ENCODE measurements at places on chromosomes 3 and 15.

- no peak for DNase-seq
These were observed 36.7 kb downstream of the SMAD3 start for GRCh38 chr15:67101911-67102598.

GRCh38 chr15:89361451-89362202 lies 27.0 kb upstream of the POLG start:
- DNase-seq: peak; percentile 81

DNA sequence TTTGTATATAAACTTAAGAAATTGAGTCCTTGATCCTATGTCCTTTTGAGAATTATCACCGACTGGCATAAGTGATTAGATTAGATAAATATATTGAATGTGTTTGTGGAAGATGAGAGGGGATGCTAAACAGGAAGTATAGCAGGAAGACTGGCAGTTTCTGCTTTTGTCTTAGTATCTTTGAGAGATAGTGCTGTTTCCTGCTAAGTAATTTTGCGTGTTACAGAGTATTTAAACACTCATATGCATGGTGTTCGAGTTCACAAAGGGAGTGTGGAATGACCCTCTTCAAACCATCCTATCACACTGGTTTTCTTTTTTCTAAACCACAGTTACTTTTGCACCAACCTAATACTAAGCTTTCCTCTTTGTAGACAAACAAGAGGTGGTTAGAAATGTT lies 106.0 kb downstream of the KLHL25 start:
- no peak for DNase-seq

GRCh38 chr3:115628075-115628412 lies 4.7 kb downstream of the GAP43 start:
- DNase-seq: no peak

- DNase-seq: no peak
These were observed 19.2 kb downstream of the SLC15A2 start for GRCh38 chr3:121913305-121913990.

DNA sequence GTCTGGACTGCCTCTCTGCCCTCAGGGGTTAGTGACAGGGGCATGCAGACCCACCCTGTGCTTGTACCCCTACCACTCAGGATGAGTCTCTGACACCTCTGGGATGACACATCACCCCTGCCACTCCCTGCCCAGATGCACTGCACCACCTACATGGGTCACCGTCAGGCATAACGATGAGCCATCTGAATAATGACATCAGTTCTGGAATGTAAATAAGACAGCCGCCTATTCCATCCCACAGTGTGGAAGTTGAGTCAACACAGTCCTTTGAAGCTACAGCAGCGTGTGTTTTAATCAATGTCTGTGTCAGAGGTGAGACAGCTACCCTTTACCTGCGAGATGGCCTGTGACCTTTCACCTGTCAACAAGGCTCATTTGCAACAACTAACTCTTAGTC lies 268.7 kb upstream of the ARRDC4 start:
- DNase-seq: no peak

DNA sequence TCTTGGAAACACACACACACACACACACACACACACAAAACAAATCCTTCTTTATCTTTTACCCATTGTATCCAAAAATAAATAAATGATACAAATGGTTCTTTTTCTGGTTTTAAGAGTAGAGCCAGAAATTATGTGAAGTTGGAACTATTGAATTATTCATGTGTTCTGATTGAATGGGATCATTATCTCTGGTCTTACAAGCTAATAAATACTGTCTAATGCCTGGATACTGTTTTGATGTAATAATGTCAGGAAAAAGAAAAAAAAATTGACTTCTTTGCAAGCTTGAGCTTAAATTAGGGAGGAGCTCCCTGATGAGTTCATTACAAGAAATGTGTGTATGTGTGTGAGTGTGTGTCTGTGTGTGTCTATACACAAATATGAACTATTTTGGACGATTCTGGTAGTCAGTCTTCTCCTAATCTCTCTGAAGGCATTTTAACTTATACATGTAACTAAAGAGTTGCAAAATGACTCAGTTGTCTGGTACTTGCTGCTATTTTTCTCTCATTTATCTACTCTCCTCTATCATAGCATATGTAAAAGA lies 507.2 kb upstream of the AGTR1 start:
- no peak for DNase-seq

DNA sequence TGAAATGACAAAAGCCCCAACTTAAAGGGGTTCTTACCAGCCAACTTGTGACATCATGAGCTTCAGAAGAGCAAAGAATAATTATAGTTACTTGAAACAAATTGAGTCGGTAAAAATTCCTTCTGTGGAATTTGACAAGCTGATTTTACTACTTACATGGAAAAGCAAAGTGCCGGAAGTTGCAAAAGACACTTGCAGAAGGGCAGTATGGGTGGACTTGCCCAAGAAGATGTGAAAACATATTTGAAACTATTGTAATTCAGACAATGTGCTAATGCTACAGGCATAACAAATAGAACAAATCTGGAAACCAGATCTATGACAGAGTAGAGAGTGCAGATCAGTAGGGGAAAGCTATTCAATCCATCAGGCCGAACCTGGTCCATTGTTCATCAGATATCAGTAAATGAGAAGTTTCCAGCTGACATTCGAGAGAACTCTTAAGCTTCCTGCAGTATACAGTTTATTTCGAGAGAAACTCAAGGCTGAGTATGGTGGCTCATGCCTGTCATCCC lies 2.5 kb upstream of the KIF7 start:
- no peak for DNase-seq

- no peak for DNase-seq
These were observed 37.1 kb downstream of the PHC3 start for GRCh38 chr3:170144437-170144843.

GRCh38 chr3:117801912-117802239 lies 1092.3 kb downstream of the TUSC7 start:
- no peak for DNase-seq

- DNase-seq: no peak
These were observed 269.4 kb upstream of the PEX5L start for GRCh38 chr3:180306155-180306554.

DNA sequence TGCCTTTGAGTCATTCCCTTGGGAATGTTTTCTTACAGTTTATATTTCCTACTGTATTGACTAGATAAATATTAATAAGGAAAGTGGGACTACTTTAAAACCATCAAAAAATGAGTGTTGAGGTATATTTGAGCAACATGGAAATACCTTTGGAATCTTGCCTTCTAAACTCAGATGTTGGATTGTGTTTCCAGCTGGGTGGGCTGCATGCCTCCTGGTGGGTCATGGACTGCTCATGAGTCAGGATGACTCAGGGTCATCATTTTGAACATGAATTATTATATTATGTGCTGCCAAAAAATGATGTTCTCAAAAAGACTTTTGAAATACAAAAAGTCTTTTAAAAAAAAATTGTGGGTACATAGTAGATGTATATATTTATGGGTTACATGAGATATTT lies 41.1 kb upstream of the APH1B start:
- no peak for DNase-seq

DNA sequence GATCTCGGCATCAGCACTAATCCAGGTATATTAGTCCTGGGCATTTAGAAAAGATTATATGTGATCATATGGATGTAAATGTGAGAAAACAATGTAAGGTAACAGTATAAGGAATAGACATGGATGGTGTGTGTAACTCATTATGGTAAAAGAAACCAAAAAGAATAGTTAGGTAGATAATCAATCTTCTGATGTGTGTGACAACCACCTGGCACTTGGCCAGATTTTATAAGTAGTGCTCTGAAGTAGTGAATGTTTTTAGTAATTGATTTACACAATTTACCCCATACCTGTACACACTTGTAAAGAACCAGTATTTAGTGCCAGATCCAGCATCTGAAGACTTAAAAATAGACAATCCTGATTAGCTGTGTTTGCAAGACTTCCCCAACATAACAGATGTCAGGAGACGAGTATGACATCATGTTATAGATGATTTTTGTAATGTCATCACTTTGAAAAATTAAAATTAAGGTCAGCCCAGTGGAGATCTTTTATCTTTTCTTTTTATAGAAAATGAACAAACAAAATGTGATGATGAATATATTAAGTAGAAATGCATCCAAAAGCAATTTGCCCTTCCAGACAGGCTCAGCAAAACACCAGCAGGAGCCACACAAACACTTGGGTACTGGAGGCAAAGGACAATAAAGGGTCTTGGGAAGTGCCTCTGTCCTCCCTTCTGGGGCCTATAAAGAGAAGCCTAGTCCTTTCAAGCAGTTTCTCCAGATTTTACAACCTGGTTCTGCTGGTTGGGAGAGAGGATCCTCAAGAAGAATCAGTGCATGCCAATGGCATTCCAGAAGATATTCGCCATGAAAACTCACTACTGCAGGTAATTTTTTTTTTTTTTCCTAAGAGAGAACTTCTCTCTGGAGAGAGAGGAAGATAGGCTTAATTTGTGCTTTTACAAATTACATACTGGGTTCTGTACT lies 140.7 kb downstream of the MECOM start:
- no peak for DNase-seq

GRCh38 chr3:121649645-121650044 lies 11.1 kb downstream of the HCLS1 start:
- DNase-seq: no peak

- DNase-seq: no peak
These were observed 2.4 kb downstream of the ANPEP start for GRCh38 chr15:89812011-89812846.

GRCh38 chr3:53077476-53078220 lies 31.8 kb upstream of the SFMBT1 start:
- DNase-seq: no peak

DNA sequence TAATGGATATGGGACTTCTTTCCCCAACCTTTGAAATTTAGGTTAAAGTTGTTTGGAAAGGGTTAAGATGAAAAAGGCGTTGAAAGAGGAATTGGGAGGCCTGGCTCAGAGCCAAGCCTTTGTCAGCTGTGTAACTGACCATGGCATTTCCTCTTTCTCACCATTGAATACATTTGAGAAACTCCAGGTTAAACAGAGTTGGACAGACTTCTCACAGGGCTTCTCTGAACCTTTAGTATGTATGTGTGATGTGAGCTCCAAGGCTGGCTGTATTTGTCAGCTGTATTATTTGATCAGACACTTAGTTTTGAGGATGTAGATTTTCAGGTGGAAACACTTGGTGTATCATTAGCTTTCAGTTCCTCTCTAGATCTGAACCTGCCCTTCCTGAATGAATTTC lies 136.4 kb upstream of the GOLGA6L4 start:
- no peak for DNase-seq

DNA sequence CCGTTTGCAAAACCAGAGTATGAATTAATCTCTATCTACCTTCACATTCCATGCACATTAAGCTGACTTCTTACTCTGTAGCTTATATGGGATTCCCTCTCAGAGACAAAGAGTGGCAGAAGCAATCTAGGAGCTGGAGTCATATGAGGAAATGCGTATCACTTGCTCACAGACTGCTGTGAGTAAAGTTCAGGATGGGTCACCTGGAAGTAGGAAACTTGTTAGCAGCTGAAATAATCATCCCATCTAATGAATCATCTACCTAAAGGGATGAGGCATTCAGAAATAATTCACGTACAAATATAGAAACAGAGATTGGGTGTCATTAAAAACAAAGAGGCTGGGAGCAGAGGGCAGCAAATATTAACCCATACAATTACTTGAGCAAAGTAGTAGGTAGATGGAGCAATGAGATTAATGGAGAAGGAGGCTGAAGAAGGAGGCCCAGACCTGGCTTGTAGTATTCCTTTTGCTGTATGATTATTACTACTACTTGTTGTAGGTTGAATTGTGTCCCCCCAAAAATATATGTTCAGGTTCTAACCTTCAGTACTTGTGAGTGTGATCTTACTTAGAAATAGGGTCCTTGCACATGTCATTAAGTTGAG lies 866.3 kb downstream of the ROBO2 start:
- no peak for DNase-seq

- no peak for DNase-seq
These were observed 10.5 kb downstream of the SLC24A5 start for GRCh38 chr15:48131324-48131723.

DNA sequence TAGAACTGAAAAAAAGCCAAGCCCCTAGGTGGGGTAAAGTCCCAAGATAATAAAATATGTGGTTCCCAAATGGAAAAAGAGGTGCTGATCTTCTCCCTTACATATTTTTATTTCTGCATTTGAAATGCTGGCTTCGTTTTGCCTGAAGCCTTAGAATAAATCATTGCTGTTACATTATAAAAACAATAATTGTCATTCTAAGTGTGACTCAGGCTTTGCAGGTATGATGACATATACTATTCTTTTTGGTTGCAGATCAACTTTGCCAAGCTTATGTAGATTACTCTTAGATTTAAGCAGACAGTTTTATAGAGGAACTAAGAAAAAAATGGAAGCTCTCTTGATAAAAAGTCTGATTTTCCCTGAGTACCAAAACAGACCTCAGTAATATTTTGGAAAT lies 7.5 kb downstream of the IDH3A start:
- DNase-seq: no peak

- no peak for DNase-seq
These were observed 1.7 kb downstream of the BNC1 start for GRCh38 chr15:83282776-83283137.

- DNase-seq: no peak
These were observed 453.8 kb upstream of the KCNMB2 start for GRCh38 chr3:178082326-178082906.

DNA sequence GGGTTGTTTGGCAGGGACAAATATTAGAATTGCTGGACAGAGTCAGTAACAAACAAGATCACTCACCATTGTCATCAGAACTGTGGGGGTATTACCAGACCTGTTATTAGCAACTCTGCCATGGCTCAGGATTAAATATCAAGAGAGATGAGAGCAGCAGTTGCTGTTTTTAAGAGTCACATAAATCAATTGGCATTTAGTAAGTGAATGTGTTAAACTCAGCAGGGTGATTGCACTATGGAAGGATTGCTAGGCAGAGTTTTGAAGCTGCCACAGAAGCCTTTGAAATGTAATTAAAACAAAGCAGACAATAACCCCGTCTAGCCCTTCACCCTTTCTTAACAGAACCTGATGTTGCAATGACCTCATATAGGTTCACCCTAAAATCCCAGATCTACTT lies 238.8 kb downstream of the GAP43 start:
- DNase-seq: no peak

GRCh38 chr3:54211097-54211496 lies 88.7 kb downstream of the CACNA2D3 start:
- DNase-seq: no peak

GRCh38 chr3:161389445-161390035 lies 18.2 kb upstream of the SPTSSB start:
- DNase-seq: no peak

DNA sequence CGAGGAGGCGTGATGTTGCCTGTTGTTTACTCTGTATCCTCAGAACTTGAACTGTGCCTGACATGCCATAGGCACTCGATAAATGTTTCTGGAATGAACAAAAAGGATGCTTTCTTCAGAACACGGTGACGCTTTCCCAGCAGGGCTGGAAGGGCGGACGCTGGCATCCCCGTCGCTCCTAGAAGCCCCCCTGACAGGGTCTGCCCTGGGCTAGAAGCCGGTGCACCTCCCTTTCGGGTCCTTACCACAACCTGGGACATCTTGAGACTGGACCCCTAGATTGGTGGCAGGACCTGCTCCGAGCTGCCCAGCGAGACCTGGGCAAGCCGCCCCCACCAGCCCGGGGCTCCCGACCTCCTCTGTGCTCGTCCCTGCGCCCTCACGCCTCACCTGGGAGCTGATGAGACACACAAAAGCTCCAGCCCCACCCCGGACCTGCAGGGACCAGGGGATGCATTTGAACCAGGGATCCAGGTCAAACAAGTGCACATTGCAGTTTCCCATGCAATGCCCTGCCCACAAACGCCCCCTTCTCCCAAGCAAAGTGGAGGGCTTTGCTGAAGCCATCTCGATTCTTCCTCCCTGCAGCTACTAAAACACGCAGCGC lies 131.2 kb upstream of the MEF2A start:
- DNase-seq: no peak

GRCh38 chr15:68227643-68228142 lies 1.8 kb downstream of the CLN6 start:
- no peak for DNase-seq
